ENCODE measurements at places on chromosomes 1 and 21.

DNA sequence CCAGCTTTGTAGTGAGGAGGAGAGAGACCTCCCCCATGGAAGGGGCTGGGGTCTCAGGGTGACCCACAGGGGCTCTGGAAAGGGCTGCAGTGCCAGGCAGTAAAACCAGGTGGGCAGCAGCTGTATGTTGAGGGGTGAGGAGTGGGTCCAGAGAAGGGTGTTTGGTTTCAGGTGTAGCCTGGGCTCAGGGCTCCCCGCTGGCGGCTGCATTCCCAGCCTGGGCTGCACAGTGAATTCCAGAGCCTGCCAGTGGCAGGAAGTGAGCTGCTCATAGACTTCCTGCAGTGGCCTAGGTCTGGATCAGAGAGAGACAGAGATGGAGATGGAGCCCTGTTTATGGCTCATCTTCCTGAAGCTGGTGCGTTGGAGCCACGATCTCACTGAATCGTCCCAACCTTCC is 356.4 kb downstream of the PTPRU start:
- DNase-seq: no peak

GRCh38 chr1:2595261-2595811 is 8.8 kb downstream of the PRXL2B start:
- DNase-seq: no peak

- DNase-seq: no peak
Measured at GRCh38 chr1:202656951-202657646, 53.2 kb downstream of the SYT2 start.

- no peak for DNase-seq
Measured at GRCh38 chr1:92913093-92913819, 48.0 kb downstream of the DIPK1A start.

DNA sequence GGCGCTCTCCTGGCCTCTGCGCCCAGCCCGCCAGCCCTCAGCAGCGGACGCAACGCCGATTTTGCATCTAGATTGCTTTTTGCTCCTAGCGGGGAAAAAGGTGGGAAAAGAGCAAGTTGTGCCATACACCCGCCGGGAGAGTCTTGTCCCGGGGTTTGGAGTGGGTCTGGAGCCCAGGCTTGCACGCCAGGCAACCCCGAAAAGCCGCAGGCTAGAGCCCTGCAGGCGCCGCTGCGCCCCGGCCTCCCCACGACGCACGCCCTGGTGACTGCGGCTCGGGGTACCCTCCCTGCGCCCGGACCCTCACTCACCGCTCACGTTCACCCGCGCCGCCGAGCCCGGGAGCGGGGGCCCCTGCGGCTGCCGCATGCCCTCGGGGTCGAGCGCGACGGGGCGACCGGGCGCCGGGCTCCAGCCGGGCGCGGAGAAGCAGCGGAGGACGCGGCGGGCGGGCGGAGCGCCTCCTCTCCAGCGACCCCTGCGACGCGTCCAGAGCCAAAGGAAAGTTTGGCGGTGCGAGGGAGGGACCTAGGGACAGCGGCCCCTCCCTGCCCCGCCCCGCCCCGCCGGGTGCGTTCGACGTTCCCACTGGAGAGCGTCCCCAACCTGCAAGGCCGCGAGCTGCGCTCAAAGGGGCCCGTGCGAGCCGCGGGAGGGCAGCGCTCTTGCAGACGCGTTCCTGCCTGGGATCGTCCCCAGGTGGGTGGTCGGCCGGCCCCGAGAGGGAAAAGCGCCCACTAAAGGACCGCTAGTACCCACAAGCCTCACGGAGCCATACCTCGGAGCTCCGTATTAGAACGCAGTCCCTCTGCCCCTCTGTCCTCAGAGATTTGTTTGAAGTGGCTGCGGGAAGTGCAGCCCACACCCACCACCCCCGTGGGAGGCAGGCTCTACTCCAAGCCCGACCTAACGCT is at the start of gene LPAR3:
LPAR3 (minus strand) TSS at position 502 of the 914 bp plus-strand sequence. CDS start 27,086 bp downstream, outside the sequence.
- DNase-seq: no peak

- no peak for DNase-seq
Measured at GRCh38 chr1:30875916-30876315, 32.6 kb downstream of the SDC3 start.

GRCh38 chr1:22957066-22957465 is 15.6 kb downstream of the LACTBL1 start:
- DNase-seq: no peak

GRCh38 chr1:107138166-107138565 is 2.7 kb upstream of the NTNG1 start:
- no peak for DNase-seq

DNA sequence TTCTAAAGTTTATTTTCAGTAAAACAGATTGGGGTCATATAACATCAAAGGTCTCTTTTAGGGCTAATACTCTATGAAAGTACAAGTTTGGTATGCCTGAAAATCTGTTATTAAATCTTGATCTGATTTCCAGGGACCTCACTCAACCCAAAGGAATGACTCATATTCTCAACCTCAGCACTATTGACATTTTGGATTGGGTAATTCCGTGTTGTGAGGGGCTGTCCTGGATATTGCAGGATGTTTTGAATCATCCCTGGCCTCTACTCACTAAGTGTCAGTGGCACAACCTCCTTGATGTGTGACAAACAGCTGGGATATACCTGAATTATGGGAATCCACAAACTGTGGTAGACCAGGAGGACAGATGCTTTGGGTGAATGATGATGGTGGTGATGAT is 51.5 kb upstream of the CYP2J2 start:
- DNase-seq: no peak

DNA sequence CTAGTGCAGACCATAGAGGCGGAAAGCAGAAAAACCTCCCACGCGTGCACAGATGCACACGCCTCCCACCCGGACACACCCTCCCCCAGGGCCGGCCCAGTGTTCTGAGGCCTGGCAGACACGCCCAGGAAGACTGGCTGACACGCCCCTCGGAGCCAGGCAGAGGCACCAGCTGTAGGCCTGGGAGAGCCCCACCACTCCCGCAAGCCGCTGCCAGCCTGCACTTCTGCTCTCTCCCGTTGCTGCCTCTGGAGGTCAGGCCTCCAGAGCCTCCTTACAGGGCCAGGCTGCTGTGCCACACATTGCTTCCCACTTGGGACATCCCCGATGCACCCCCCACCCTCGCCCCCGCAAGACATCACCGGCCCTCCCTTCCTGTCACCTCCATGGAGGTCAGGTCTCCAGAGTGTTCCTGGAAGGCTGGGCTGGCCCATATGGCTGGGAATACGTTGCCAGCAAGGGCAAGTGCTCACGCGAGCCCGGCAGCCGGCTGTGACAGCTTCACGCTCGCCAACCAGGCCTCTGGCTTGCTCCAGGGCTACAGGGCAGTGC is 40.4 kb downstream of the CASZ1 start:
- DNase-seq: peak; percentile 39

- peak; percentile 53 for DNase-seq
Measured at GRCh38 chr1:152189657-152190442, 30.8 kb upstream of the RPTN start.

- DNase-seq: no peak
Measured at GRCh38 chr1:42041031-42041430, 112.2 kb upstream of the GUCA2B start.

DNA sequence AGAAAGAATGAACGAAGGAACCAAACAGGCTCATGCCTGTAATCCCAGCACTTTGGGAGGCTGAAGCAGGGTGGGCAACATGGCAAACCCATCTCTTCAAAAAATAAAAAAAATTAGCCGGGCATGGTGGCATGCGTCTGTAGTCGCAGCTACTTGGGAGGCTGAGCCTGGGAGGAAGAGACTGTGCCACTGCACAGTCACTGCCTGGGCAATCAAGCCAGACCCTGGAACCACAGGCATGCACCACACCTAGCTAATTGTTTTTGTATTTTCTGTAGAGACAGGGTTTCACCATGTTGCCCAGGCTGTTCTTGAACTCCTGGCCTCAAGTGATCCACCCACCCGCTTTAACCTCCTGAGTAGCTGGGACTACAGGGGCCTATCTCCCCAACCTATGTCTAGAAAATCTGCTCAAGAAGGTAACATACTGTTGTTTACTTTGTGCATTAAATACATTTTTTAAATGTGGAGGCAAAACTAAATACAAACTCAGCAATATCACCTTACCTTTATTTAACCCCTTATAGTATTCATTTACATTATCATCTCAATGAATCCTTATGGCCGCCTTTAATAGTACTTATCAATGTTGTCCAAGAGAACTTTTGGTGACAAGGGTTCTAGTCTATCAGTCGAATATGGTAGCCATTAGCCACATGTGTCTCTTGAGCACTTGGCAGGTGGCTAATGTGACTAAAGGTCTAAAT is 2.7 kb downstream of the KHDC4 start:
- DNase-seq: no peak

DNA sequence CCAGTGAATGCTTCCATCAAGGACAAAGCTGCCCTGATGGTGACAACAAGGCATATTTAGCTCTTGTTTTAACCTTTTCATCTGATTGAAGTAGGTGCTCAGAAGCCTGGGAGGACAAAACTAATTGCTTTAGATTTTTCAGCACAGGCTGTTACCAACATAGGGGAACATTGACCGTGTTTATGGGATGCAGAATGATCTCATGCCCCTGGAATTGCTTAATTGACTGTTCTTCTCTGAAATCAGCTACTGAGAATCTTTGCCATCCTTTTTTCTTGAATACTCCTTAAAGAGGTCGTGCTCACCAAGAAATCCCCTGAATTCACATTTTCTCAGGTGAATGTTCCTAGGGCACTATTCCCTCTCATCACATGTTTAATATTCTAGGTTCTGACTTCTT is 95.9 kb upstream of the CCDC190 start:
- DNase-seq: no peak

GRCh38 chr21:35134309-35134708 is 85.2 kb upstream of the RUNX1 start:
- no peak for DNase-seq
